ENCODE measurements at places on chromosomes 2 and 18.

GRCh38 chr2:28281739-28282138, 110.9 kb upstream of the FOSL2 start:
- no peak for DNase-seq

GRCh38 chr2:20612925-20613916, 37.7 kb downstream of the HS1BP3 start:
- no peak for DNase-seq

DNA sequence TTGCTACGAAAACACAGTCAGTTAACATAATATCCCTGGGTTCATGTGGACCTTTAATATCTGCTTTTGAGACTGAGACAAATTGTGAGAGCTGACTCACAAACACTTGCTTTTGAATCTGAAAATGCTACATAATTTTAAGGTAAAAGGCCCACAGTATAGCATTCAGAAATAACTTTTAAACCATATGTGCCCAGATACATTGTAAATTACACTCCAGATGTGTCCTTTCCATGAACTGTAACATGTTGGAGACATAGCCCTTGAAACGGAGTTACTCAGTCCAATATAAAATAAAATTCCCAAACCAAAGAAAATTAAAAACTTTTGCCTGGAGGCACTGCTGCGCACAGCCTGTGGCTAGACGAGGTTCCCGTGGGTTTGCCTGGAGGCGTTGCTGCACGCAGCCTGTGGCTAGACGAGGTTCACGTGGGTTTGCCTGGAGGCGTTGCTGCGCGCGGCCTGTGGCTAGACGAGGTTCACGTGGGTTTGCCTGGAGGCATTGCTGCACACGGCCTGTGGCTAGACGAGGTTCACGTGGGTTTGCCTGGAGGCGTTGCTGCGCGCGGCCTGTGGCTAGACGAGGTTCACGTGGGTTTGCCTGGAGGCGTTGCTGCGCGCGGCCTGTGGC, 131.9 kb upstream of the ALKAL2 start:
- DNase-seq, result no peak

- DNase-seq, result no peak
These were observed 733.8 kb upstream of the FANCL start for GRCh38 chr2:58974881-58975280.

DNA sequence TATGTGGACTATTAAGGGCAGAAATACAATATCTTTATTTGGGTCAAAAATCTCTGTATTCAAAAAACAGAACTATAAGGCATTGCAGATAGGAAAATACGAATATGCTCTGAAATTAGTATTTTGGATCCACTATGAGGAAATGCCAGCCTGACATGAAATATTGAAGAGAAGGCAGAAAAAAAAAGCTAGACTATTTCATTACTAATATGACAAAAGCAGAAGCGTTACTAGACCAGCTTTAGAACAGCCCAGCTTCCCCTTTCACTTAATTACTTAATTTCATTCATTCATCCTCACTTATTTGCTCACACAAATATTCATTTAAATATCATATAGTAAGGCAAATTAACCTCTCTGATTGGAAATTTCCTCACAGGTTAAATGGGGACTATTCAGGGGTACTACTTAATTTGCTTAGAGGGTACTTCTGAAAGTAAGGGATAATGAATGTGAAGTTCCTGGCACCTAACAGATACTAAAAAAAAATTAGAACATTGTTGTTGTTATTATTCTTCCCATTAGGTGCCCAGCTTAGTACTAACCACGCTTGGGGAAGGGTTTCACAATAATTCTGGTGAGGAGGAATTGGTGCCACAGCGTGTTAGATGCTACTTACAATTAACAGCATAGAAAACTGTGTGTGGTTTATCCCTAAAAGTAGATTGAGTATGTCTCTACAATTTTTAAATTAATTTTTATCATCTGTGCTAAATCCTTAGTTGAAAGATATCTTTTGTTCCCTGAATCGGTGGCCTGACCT, 71.1 kb upstream of the CTLA4 start:
- DNase-seq, result no peak

DNA sequence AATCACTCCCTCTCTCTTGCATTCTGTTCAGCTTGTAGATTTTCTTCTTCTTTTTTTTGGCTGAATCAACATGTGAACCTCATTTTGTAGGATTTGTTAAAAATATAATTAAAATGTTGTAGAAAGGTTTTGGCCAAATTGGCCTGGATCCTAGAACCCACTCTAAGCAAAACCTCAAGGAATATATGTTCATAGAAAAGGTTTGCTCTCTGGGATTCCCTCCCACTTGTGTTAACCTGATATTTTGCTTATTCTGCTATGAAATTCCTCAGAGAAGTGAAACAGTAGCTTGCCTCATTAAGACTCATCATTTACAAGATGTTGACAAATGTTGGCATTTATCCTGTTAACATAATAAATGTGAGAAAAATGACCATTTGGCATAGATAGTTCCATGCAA, 456.7 kb downstream of the TMEM182 start:
- no peak for DNase-seq

DNA sequence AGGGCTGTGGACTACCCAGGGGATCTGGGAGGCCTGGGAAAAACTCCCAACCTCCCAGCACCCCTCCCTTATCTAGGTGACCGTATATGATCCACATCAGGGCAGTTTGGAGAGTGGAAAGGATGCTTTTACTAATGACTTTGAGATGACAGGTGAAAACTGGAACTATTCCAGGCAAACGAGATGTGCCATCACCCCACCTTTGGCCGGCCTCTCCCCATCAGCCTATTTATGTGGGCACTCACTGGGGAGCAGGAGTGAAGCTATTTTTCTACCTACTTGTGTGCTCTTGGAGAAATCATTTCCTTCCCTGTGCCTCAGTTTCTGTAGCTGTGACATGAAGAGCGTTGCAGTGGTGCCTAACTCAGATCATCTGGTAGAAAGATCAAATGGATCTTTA, 107.2 kb downstream of the SMAD7 start:
- no peak for DNase-seq

GRCh38 chr2:21333684-21334083, 209.9 kb downstream of the TDRD15 start:
- DNase-seq, result no peak

GRCh38 chr18:49648811-49649210, 87.0 kb downstream of the LIPG start:
- DNase-seq, result no peak

DNA sequence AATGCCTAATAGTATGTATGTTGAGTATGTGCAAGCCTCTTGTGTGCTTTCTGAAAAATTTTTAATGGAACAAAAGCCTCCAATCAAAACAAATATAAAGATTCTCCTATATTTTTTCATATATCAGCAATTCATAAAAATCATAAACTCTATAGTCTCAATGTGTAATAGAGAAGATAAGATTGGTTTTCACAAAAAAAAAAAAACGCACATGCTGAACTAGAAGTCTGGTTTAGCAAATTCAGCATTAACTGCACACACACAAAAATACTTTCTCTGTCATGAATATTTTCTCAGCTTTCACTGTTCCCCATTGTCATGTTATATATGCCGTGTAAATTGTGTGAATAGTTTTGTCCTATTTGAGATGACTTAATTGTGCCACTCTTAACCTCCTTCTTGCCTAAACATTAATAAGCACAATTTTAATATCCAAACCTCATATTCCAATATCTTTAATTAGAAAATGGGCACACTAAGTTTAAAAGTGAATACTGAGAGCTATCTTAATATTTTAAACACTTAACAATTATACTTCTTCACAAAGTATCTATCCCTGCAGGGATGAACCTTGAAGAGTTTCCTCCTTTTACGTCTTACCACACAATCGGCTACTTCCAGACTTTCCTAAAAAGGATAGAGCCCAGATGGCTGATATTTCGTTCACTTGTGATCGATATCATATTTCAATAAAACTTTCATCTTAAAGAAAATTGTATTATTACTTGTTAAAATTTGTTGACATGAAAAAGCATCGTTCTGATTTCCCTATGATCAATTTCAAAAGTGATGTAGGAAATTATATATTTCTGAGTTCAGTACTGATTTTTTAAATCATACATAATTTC, 242.7 kb downstream of the TCF4 start:
- DNase-seq, result no peak

GRCh38 chr18:54284981-54285785, 15.9 kb downstream of the POLI start:
- peak; percentile 50 for DNase-seq

GRCh38 chr2:162242586-162243280, 512 bp downstream of the FAP start:
- peak; percentile 91 for DNase-seq

DNA sequence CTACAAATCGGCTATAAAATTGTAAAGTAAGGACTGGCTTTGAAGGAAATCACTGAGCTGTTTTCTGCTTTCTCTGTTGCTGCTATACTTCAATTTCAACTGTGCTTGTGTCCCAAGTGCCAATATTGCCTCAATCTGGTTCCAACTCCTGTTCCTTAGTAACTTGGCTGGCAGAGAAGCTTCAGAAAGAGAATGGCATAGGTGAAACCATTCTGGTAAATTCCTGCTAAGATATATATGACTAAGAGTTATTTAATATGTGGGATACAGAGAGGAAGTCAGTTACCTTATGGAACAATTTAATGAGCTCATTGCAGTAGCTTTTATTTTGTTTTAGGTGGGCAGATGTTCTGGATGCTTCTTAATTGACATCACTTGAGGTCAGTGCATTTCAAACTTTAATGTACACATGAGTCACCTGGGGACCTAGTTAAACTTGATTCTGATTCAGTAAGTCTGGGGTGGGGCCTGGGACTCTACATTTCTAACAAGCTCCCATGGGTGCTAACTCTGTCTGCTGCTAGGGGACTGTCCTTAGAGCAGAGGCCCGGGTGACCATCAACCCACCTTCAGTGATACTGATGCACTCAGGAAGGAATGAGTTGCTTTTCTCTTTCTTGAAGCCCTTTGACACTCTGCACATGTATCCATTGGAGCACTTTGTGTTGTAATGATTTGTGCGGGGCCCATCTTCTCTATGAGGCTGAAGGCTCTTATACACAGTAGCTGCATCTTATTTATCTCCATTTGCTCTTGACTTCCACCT, 47.6 kb downstream of the LIPG start:
- DNase-seq, result no peak

DNA sequence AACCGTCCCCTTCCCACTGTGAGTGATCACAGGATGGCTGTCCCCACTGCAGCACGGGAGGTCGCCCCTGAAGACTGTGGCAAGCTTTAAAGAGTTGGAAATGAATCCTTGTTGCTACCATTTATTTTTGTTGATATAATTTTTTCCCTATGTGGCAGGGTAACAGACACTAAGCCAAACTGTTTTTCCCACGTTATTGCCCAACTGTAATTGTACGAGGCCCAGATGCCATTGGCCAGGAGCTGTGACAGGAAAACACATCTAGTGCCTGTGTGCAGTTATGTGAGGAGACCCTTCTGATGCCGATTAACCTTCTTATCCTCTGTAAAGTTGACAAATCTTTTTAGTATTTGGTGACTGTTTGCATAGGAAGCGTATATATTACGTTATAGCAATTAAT, 44.2 kb downstream of the MRPS9 start:
- no peak for DNase-seq

- DNase-seq, result no peak
These were observed 287.9 kb downstream of the PTPRM start for GRCh38 chr18:7855028-7855427.

DNA sequence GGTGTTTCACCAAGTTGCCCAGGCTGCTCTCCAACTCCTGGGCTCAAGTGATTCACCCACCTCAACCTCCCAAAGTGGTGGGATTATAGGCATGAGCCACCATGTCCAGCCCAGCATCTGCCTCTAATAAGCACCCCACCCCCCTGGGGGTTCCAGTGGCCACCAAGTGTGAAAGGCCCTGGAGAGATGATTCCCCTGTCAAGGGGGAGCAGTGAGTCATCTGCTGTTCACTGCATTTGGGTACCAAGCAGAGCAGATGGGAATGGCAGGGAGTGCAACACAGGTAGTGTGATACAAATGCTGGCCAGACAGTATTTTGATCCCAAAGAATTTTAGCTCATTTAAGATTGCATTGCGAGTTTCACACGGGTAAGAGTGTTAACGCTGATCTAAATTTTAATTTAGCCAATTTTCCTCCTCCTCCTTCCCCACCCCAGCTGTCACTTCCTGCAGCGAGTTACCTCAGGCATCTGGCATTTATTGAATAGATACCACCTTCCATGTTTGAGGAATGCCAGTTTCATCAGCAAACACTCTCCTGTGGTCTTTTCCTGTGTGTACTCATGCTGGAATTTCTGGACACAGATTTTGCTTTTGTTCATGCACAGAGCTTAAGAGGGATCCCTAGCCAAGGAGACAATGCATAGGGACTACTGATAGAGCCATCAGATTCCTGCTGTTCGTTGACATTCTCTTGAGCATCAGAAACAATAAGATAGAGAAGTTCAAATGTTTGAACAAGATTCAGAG, 32.4 kb upstream of the NCK2 start:
- peak; percentile 53 for DNase-seq

GRCh38 chr18:39453882-39454281, 1888.3 kb upstream of the CELF4 start:
- DNase-seq, result peak; percentile 95

DNA sequence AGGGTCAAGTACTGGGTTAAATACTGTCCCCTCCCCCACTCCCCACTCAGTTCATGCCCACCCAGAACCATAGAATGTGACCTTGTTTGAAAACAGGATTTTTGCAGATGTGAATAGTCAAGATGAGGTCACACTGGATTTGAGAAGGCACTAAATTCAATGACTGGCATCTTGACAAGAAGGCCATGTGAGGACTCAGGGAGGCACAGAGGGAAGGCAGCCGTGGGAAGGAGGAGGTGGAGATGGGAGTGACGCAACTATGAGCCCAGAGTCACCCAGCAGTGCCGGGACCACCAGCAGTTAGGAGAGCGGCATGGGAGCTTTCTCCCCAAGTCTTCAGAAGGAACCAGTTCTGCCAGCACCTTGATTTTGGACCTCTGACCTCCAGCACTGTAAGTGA, 257.3 kb downstream of the BCL2 start:
- DNase-seq, result no peak

GRCh38 chr2:119792907-119793312, 33.2 kb downstream of the PTPN4 start:
- no peak for DNase-seq

DNA sequence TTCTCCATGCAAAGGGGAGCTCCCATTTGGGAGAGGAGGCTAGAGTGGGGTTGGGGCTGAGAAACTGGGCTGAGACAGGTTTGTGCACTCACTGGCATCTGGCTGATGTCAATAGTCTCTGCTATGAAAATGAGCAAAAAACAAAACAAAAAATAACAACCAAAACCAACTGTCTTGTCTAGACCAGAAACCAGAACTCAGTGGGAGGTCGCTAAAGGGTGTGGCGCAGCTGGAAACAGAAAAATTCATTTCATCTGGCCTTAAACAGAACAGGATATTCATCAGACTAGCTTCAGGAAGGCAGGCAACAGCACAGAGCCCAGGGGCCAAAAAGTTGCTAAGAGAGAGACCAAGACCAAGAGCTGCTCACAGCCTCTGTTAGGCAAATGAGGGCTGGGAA, 126.1 kb downstream of the THNSL2 start:
- DNase-seq, result no peak

- no peak for DNase-seq
These were observed 261.2 kb downstream of the SPAG16 start for GRCh38 chr2:213545481-213545880.

DNA sequence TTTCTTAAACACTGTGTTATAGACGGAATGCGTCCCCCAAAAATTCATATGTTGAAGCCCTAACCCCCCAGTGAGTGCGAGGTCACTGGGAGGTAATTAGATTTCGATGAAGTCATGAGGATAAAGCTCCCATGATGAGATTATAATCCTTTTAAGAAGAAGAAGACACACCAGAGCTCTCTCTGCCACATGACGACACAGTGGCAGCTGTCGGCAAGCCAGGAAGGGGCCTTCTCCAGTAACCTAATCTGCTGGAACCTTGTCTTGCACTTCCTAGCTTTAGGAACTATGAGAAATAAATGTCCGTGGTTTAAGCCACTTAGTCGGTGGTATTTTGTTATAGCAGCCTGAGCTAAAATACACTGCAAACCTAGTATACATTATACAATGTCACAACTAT, 12.3 kb downstream of the TMEM237 start:
- DNase-seq, result no peak
